ENCODE measurements at places on chromosomes 1 and 21. TPM values are rescaled to one million over a fixed set of nuclear protein-coding genes. Genes with fewer than 3 reads are reported as not detected.

PARP1 gene
- total RNA-seq: 117 TPM

LCE1C gene
- not detected for total RNA-seq

TNNT2 gene
- not detected for total RNA-seq

CNR2 gene
- total RNA-seq: not detected

ASTN1 gene
- 130 TPM for total RNA-seq

TOMM20 gene
- total RNA-seq: 153 TPM

RASAL2 gene
- 67.3 TPM for total RNA-seq

CYP4A11 gene
- 0.31 TPM for total RNA-seq

GPR61 gene
- 5.9 TPM for total RNA-seq

TMEM54 gene
- 2.8 TPM for total RNA-seq

LRRC3 gene
- 13.5 TPM for total RNA-seq

AVPR1B gene
- not detected for total RNA-seq

OPRD1 gene
- total RNA-seq: 0.31 TPM

TFF2 gene
- total RNA-seq: not detected

SPATA6 gene
- 12.8 TPM for total RNA-seq

USP16 gene
- 36.3 TPM for total RNA-seq

DPT gene
- not detected for total RNA-seq

Measured in parietal lobe (tissue), 2 donors.